ENCODE measurements at places on chromosomes 2 and 18. TPM values are rescaled to one million over a fixed set of nuclear protein-coding genes. Genes with fewer than 3 reads are reported as not detected.
A peak's percentile ranks its signal among the peaks of the same experiment; 100 is the strongest.

Gene CHRND
- total RNA-seq = not detected

Gene MGAT4A
- total RNA-seq = 0.26 TPM

Gene SFXN5
- 13.9 TPM for total RNA-seq

Gene DIPK1C
- not detected for total RNA-seq

Gene LOXHD1
- total RNA-seq = not detected

Gene ACMSD
- total RNA-seq = not detected

Gene TSPYL6
- total RNA-seq = not detected

DNA sequence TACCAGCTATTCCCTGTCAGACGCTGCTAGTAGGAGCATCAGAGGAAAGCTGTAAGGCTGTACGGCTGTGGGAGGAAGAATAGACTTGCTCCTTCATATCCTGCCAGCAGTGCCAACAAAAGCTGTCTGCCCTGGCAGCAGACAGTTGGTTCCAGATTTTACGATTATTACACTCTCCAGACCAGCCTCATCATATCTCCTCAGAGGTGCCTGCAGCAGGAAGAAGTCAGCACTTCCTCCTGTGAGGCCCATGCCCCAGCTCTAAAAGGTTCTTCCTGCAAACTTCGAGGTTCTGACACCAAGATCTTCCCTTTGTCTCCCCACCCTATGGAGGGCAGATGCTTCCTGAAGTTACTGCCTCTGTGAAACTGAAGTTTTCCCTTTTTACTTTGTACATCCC, 537.7 kb upstream of the PKDCC start:
- no peaks in the 10 kb centered on the region for H3K27me3 ChIP-seq
- DNase-seq = no peak

DNA sequence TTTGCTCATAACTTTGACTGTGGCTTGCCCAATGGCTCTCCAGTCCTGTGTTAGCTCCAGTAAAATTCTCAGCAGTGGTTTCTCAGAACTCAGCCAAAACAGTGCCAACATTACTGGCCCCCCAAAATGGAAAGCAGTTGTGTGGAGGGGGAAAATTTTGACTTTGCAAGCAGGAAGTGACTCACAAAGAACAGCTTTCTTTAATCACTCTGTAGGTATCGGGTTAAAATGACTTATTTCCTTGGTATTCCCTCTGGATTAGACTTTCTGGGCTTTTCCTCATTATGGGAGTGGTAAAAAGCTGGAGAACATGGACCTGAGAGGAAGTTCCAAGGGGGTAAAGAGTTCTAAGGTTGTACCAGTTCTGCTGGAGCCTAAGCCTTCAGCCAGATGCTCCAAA, 175.7 kb upstream of the RND3 start:
- H3K36me3 ChIP-seq = no peaks in the 10 kb centered on the region
- H3K4me1 ChIP-seq = peaks cover 4% of the 10 kb centered on the region
- DNase-seq = peak; percentile 90
- H3K4me3 ChIP-seq = no peak overlapping the region
- peak overlapping the region; percentile 79 for H3K27ac ChIP-seq

- H3K27me3 ChIP-seq = no peaks in the 10 kb centered on the region
- no peak overlapping the region for H3K4me3 ChIP-seq
- no peaks in the 10 kb centered on the region for H3K36me3 ChIP-seq
- H3K27ac ChIP-seq = no peak overlapping the region
Measured at GRCh38 chr2:228447266-228447915, 265.9 kb upstream of the SPHKAP start.

- no peak overlapping the region for H3K4me3 ChIP-seq
- peak; percentile 4 for DNase-seq
- H3K27ac ChIP-seq = no peak overlapping the region
- no peaks in the 10 kb centered on the region for H3K36me3 ChIP-seq
- no peaks in the 10 kb centered on the region for H3K27me3 ChIP-seq
Measured at GRCh38 chr18:42882122-42882521, 233.4 kb downstream of the RIT2 start.

- H3K4me3 ChIP-seq = no peak overlapping the region
- DNase-seq = peak; percentile 68
- no peaks in the 10 kb centered on the region for H3K27me3 ChIP-seq
- no peaks in the 10 kb centered on the region for H3K4me1 ChIP-seq
Measured at GRCh38 chr18:56831988-56832387, 180.8 kb downstream of the WDR7 start.
